ENCODE measurements at places on chromosomes 1 and 21.

- no peak for DNase-seq
Measured at GRCh38 chr1:91735266-91735845, 150.6 kb downstream of the TGFBR3 start.

GRCh38 chr1:179857009-179857408, 20.6 kb downstream of the TOR1AIP2 start:
- DNase-seq: no peak

DNA sequence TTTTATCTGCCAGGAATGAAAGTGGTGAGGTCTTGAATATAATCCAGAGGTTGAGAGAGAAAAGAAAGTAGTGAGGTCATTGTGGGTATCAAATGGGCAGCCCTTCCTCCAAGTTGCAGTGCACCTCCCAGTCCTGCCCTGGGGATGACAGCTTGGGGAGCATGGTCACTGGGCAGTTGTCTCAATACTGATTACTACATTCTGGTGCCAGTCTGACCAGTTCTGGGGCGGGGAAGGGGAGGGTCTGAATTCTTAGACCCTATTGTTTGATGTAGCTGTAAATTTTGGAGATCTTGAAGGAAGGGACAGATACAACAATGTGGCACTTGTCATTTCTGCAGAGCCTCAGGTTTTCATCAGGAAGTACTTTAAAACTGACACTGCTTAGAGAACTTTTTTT, 11.2 kb downstream of the SLFNL1 start:
- DNase-seq: no peak

DNA sequence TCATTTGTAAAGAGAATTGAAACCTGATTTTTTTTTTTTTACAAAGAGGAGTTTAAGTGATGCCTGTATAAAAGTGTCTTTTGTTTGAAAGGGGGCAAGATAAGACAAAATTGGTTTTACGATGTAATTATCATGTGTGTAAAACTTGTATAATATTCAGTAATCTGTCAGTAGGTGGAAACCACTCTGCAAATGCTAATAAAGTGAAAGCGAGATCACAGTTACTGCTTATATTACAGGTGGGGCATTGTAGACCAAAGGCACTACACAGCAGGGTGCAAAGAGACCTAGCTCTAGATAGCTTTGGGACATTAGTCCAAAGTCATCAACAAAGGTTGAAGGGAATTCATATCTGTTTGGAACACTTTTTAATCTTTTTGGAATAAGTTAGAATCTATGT, 174.2 kb downstream of the LHX8 start:
- no peak for DNase-seq

DNA sequence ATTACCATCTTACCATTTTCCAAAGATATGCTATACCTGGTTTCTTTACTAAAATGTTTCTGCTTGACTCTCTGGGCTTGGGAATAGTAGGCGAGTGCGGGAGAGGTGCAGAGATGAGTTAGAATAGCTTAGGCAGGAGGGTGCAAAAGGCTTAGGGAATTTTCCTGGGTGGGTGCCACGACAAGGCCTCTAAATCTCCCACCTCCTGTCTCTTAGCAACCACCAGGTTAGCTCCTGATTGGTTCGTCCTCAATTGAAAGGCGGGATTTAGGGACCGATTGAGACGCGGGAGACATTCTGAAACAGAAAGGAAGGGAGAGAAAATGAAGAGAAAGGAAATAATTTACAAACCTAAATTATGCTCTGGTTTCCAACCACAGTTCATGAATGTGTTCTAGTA, 3.1 kb downstream of the ACKR1 start:
- DNase-seq: no peak
